ENCODE measurements at places on chromosomes 4 and X.

GRCh38 chr4:39931441-39931901 is 46.2 kb downstream of the PDS5A start:
- no peak for DNase-seq

DNA sequence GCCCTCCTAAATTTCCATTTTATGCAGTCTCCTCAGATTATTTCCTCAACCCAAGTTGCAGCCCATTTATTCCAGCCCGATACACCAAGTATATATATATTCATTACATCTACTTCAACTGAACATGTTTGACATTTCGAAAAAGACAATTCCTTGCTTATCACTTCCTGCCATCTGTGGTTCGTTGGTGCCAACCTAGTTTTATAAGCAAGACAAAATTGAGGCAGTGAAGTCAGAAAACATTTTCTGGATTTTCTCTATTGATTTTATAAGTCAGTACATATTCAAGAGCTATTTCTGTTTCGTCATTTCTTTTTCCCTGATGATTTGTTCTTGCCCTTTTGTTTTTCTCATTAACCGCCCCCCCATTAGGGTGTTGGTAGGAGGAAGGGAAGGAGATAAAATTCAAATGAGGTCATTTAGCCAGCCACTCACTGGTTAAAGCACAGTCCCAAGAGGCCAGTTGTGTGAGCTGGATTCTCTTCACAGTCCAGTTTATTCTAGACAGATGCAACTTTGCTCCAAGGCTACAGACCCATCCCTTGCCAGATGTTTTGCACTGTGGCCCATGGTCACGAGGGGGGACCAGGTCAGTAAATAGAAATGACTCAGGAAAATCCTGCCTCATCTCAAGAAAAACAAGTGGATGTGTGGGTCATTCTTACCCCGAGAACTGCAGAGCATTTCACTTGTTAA is 20.3 kb upstream of the VEGFD start:
- DNase-seq: no peak

DNA sequence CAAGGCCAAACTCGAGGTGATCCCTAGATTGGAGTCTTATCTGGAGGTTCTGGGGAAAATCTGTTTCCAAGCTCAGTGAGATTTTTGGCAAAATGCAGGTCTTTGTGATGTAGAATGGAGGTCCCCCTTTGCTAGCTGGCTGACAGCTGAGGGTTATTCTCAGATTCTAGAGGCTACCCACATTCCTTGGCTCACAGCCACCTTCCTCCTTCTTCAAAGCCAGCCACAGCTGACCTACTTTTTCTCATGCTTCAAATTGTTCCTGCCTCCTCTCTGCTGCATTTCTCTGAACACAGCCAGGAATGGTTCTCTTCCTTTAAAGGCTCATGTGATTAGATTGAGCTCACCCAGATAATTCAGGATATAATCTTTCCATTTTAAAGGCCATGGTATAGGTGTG is 86.9 kb downstream of the VCX3A start:
- DNase-seq: no peak

GRCh38 chr4:125235971-125236370 is 78.8 kb upstream of the FAT4 start:
- DNase-seq: no peak

DNA sequence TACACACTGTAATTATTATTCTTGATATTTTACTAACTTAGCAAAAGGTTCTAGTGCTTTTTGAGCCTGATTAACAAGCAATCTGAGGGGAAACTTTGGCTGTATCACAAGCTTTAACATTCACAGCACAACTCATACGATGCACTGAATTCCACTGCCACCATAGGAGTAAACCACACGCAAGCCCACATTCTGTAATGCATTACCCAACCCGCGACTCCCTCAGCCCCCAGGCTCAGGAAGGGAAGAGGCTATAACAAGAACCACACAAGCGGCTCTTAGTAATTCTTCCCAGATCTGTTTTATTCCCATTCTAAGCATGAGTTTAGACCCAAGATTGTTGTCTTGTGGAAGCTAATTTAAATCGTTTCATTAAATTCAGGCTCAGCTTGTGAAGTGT is 138.5 kb upstream of the TBL1X start:
- no peak for DNase-seq

DNA sequence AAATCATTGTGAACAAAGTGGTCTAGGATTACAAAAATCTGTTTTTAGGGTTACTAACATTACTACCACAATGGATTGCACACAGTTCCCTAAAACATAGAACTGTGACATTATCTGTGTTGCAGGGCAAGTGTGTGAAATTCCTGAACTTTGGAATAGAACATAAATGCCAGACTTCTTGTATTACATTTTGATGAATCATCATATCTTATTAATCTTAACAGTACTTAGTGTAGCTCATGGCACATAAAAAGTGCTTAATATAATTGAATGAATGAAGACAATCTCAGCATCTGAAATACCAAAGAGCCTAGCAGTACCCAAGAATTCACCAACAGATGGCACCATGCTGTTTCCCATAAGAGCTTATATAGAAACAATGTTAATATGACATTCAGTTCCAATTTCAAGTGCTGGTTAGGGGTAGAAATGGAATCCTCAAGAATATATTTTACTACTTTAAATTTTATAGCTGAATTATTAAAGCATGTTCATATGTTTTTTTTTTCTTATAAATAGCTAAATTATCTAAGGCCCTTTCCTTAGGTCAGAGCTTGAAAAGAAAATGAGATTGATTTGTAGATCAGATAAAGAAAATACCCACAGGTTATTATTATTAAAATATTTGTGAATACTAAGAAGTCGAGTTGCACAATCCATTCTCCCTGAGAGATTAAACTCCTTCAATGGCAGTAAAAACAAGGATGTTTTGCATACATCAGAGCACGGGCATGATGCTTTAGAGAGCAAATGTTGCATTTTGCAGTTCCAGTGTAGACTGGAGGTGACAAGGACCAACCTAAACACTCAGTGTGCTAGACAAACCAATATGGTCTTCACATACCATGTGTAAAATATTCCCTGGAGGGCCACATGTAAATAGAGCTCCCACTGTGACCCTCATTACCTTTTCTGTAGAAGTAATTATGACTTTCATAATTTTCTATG is 25.7 kb upstream of the SHISA3 start:
- no peak for DNase-seq

- DNase-seq: no peak
Observed at GRCh38 chrX:96576368-96576767, 108.3 kb upstream of the DIAPH2 start.

DNA sequence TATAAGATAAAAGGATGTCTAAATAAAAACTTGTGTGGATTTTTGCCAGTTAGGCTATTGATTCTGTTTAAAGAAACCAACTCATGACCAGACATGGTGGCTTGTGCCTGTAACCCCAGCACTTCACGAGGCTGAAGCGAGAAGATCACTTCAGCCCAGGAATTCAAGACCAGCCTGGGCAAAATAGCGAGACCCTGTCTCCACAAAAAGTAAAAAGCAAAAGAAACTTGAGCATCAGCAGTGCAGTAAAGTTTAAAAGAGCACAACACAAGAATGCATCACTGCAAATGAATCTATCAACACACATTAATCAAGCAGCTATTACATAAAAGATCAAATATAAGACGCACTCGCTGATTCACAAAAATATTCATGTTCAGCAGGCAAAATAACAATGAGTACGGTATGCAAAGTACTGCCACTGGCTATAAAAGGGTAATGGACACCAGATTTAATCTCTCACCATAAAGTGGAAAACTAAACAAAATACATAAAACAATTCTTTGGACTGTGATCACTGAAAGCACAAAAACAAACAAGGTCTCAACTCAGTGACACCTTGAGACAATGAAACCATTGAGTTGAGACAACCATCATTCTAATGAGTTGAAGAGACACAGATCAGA is 41.3 kb downstream of the LRBA start:
- DNase-seq: no peak

DNA sequence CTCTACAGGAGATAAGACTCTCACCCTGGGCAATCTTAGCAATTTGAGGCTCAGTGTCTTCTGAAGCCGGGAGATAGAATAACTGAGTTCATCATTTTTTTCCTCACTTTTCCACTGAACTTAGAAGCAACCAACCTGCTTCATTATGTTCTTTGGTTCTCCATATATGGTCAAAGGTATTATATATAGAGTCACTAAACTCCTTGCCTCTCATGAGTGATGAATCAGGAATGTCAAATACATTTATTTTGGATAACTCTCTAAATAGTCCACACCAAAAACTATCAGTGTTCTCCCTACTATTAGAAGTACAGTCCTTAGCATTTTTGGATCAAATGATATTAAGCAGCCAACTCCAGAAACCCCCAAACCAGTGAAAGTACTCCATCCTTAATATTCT is 421.5 kb upstream of the EPHA5 start:
- no peak for DNase-seq

DNA sequence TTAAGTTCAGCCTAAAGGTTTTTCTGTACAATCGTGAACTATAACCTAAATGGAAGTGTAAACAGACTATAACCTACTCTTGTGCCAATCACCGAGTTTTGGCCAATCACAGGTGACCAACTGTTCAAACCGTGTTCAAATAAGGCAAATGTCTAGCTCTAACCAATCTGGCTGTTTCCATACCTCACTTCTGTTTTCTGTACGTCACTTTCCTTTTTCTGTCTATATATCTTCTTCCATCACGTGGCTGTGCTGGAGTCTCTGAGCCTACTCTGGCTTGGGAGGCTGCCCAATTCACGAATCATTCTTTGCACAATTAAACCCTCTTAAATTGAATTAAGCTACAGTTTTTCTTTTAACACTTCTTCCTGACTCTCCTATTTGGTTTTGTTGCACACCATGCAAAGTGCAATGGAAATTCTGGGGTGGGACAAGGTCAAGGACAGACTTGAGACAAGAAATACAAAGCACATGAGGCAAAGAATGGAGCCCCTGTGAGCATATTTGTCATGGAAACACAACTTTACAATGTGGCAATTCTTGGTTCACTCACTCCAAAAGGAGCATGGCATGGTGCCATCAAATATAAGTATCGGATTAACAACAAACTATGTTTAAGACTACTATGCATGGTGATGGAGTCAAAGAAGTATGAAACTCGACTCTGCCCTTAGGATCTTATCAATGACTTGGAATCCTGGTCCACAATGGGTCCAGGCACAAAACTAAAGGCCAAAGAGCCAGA is 115.7 kb upstream of the FAM9B start:
- DNase-seq: no peak

DNA sequence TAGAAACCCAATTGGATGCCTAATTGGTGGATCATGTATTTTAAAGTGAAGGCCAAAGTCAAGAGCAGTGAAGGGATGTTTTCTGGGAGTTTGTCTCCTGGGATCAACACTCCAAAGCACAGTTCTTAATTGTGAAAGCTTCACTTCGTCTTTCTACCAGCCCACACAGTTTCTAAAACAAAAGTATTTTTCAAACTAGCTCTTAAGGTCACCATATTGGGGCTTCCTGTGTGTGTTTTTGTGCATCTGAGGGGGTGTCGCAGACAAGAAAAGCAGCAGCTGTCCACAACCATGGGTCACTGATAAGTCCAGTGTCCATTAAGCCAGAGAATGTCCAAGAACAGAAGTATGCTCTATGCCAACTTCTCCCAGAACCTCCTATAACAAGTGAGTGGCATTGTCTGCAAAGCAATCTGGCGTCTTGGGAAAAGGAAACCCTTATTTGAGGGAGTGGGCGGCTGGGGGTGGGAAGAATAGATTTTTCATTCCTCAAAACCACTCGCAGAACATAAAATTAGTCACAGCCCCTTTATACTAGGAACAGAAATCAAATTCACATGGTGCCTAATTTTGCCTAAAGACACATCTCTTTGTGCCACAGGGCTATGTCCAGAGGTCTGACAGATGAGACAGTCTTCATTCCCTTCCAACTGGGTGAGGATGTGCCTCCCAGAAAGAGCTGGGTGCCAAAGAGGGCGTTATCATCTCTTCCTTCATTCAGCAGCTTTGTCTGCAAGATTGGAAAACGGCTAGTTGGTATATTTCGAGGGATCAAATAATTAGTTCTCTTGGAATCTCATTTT is 610.4 kb downstream of the BCOR start:
- DNase-seq: no peak

- no peak for DNase-seq
Observed at GRCh38 chr4:80678413-80678812, 342.9 kb downstream of the CFAP299 start.

DNA sequence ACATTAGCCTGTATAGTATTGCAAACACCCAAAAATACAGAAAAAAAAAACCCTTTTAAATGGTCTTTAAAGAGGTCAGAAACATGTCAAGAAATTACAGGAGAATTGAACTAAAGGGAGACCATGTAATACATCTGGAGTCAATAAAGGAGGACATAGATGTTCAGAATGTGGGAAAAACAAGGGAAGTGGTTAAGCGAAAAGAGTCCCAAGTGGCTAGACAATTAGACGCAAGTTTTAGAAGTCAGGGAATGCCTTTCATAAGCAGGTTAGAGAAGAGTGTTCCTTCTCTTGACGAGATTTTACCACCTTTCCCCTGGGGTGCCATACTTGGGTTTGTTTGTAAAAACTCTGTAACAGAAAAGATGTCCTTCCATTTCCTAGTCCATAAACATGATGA is 7.8 kb downstream of the LNX1 start:
- DNase-seq: no peak

DNA sequence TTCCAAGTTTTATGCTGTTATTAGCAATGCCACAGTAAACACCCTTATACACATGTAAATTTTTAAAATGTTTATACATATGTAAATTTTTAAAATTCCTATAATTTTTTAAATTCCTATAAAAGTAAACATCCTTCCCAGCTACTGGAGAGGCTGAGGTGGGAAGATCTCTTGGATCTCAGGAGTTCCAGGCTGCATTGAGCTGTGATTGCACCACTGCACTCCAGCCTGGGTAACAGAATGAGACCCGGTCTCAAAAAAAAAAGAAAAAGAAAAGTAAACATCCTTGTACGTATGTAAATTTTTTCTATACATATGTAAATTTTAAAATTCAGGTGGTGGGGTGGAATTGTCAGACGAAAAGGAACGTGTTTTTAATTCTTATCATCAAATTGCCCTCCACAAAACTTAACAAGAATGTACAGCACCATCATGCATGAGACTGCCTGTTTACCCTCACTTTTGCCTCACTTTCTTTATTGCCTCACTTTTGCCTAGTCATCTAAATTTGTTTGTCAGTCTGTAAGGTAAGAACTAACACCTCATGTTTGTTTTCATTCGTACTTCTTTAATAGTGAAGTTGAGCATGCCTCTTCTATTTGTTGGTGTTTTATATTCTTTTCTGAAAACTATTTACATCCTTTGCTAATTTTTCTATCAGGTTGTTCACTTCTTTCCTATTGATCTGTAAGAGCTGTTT is 8.0 kb downstream of the SLC7A3 start:
- DNase-seq: no peak

GRCh38 chr4:7160439-7160838 is 31.9 kb upstream of the SORCS2 start:
- no peak for DNase-seq

GRCh38 chrX:46643636-46644035 is 70.1 kb downstream of the CHST7 start:
- DNase-seq: no peak
